CD4-positive, CD25-positive, alpha-beta regulatory T cell (primary cell): ENCODE measurements at places on chromosomes 4 and X.
A peak's percentile ranks its signal among the peaks of the same experiment; 100 is the strongest.

DNA sequence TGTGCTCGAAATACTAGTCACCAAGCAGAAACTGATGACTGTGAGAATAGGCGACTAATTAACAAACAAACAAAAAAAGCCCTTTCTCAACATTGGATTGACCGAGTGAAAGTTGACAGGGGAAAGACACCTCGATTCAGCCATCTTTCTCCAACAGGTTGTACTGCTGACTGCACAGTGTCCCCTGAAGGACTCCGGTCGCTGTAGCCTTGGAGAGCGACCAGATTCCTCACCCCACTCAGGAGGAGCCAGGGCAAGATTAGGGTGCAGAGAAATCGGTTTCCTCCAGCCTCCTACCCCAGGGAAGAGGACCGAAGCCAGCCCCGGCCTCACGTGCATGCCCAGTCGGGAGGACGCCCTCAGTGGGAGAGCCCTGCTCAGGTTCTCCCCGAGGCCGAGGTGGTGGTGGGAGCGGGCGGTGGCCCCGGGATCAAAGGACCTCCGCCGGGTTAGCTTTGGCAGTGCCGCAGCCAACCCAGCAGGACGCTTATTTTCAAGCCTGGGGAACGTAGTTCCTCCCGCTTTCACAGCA is 1.1 kb upstream of the RAP1GDS1 start:
- DNase-seq: peak; percentile 41

- DNase-seq: no peak
Measured at GRCh38 chr4:124417371-124417770, 295.2 kb downstream of the ANKRD50 start.

GRCh38 chr4:11439836-11440235 is 11.1 kb upstream of the HS3ST1 start:
- DNase-seq: no peak

DNA sequence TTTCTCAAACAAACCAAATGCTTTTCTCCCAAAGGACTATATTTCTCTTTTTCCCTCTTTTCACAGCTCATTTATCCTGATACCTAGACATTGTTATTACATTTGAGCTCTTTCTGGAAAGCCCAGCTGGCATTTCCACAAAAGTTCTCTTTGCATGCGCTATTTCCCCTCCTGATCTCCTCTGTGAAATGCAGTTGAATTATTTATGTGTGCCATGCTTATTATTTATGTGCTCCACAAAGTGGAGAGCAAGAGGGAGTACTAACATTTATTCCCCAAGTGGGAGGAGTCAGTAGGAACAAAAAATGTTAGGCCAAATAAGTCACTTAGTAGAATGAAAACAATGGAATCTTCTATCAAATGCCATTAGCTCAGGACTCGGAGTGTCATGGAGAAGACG is 626.6 kb upstream of the IGFBP7 start:
- no peak for DNase-seq

DNA sequence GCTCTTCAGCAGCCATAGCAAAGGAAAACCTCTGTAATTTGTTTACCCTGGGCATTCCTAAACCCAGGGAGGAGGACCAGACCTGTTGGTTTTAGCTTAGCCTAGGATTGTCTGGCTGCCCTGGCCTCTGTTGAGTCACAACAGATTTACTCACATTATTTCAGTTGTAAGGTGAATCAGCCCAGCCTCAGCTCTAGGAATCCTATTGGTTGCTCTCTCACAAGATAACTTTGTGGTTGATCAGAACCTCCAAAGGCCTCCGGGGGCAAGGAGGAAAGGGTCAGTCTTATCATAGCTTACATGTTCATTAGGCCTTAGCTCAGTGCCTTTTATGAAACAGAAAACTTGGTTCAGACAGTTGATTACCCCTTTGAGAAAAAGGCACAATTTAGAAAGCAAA is 41.0 kb downstream of the PDK3 start:
- no peak for DNase-seq
